Lung microvascular endothelial cell (primary cell): ENCODE measurements at places on chromosomes 5 and 9.

DNA sequence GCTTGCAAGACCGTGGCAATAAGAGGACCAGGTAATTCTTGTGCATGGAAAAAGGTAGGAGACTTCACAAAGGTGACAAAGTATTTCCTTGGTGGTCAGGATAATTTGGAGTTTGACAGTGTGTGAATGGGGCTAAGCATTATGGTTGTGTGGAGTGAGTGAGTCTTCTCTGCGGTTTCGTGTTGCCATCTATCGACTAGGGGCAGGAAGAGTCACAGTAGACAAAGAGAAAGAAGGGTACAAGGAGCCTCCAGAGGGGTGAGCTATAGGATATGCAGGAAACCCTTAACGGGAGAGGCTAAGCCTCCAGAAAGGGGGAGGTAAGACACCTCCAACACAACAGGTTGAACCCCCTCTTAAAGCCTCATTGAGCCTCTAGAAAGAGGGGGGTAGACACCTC, 64.0 kb upstream of the RANBP6 start:
- DNase-seq, result no peak

GRCh38 chr5:159420940-159421339, 90.7 kb upstream of the IL12B start:
- no peak for DNase-seq

- DNase-seq, result peak; percentile 5
Observed at GRCh38 chr5:39584927-39585326, 160.1 kb upstream of the DAB2 start.

DNA sequence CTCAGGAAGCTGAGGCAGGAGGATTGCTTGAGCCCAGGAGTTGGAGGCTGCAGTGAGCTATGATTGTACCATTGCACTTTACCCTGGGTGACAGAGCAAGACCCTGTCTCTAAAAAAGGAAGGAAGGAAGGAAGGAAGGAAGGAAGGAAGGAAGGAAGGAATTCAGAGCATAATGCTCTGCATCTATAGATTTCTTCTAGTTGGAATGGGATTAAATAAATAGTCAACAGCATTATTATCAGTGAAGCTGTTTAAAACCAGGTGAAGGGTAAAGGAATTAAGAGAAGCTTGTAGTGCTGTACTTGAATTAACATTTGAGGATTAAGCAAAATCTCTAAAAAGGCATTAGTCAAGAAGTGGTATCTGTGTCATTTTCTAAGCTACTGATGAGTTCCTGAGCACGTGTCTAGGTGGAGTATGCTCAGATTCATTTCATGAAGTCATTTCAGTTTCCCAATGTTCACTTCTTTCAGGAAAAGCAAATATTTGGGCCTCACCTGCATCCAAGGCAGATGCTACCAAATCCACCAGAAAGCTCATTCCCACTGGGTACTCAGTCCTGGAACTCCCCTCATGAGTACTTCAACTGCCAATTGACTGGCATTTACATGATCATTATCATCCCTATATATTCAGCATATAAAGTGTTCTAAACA, 8.4 kb downstream of the PDE6A start:
- no peak for DNase-seq

- no peak for DNase-seq
Observed at GRCh38 chr9:90842996-90843395, 41.4 kb downstream of the SYK start.

DNA sequence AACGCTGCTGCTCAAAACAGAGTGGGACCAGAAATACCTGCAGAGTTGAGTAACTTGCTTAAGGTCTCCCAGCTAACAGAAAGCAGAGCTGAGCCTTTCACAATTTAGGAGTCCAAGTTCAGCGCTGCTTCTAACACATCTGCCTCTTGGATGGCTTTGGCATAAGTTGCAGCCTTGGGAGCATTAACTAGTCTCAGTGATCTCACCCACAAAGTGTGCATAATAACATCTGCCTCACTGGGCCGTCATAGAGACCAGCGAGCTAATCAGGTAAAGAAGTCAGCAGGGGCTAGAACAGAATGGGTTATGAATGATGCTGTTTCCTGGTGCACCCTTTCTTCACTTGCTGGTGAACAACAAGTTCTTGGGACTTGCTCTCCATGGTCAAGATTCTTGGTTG, 36.5 kb downstream of the WWC1 start:
- no peak for DNase-seq

DNA sequence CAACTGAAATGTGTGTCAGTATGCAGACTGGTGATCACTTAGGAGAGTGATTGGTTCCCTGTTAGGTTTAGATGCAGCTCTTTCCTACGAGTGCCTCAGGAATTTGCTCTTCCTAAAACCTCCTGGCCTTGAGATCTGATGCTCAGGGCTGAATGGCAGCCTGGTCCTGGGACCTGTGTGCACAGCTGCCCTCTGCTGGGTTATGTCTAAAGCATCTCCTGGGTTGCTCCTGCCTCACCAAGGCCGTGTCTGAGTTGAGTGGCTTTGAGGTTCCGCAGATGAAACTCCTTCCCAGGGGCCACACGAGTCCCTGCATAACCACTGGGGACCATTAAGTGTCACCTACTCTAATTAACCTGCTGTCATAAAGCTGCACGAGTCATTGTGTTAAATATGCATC, 59.5 kb downstream of the MVB12B start:
- DNase-seq, result peak; percentile 70

- DNase-seq, result no peak
Observed at GRCh38 chr5:95709967-95710650, 21.0 kb upstream of the RHOBTB3 start.

GRCh38 chr9:10255758-10256157, 357.0 kb downstream of the PTPRD start:
- DNase-seq, result no peak

DNA sequence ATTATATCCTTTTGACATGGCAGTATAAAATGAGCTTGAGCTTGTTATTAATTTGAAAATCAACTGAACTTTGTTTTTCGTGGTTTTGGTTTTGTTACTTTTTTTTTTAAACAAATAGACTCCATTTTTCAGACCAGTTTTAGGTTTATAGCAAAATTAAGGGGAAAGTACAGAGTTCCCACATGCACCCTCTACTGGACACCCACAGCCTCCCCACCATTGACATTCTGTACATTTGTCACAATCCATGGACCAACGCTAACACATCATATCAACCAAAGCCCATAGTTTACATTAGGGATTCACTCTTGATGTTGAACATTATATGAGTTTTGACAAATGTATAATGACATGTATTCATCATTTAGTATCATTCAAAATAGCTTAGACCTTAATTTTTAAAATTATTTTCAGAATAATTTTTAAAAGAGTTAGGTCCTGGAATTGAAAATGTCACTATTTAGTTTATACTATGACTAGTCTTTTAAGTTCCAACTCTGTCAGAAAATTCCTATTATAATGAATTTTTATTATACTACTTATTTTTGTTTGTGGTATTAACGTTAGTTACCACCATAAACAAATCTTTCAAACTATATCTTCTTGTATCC, 35.3 kb upstream of the JMY start:
- DNase-seq, result peak; percentile 26

GRCh38 chr5:172886974-172887501, 53.0 kb downstream of the ERGIC1 start:
- DNase-seq, result peak; percentile 91

DNA sequence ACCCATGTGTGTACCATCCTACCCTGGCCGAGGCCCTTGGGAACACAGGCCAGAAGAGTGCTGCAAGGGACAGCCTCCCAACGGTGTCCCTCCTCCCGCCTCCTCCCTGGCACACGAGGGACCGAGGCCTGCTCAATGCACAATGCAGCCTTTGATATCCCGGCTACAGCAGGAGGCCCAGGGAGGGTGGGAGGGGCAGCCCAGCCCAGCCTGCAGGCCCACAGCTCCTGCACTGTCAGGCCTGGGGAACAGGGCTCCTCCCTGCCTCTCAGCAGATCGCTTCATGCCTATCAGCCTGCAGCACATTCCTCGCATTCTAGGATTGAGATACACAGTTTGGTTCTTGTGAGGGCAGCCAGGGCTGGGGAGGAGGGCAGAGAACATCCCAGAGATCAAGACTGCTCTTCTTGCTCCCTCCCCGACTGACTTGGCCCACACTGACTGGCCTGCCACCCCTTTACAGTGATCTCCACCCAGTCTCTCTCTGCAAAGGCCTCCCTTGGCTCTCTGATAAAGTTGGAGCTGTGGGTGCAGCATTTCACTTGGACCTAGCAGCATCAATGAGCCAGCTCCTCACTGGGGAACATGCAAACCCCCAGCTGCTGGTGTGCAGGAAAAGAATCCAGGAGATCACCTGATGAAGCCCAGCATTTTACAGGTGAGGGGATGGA, at the start of gene SH3TC2:
TSS of gene SH3TC2 (minus strand) at position 46 of the 671 bp plus-strand sequence. CDS start at position 6, 40 bp downstream.
- peak; percentile 85 for DNase-seq

- DNase-seq, result no peak
Observed at GRCh38 chr9:134284273-134284672, 42.0 kb upstream of the RXRA start.

GRCh38 chr5:54366707-54367106, 56.3 kb upstream of the ARL15 start:
- DNase-seq, result no peak

- DNase-seq, result no peak
Observed at GRCh38 chr5:17014686-17015085, 78.6 kb upstream of the MYO10 start.

GRCh38 chr5:76257897-76258296, 145.2 kb upstream of the IQGAP2 start:
- no peak for DNase-seq

DNA sequence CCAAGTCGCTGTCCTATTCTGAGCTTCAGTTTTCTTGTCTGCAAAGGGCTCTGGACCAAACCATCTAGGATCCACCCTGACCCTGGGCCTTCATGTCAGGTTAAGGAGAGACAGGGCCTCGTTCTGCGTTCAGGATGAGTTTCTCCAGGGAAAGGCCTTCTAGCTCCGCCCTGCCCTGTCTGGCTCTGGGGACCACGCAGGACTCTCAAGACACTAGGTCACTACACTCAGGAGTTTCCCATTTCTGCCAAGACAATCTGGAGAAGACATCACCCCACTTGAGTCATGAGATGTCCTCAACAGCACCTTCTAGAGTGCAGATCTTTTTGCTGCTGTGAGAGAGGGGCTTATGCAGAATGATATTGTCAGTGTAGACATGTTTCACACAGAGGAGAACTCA, 53.2 kb upstream of the KCNMB1 start:
- no peak for DNase-seq

GRCh38 chr5:159874263-159874662, 42.0 kb upstream of the ADRA1B start:
- DNase-seq, result peak; percentile 32

DNA sequence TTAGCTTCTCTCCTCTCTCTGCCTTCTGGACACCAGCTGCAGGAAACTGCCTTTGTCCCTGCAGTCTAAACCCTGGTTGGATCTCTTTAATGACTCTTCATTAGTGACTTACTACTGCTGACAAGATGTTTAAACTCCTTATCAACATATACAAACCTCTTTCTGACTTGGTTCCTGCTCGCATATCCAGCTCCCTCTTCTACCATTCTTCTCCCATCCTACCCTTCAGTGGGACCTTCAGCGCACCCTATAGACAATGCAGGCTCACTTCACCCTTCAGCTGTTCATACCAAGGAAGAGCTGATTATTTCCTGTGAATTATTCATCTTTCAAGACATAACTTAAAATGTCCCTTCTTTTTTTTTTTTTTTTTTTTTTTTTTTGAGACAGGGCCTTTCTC, 436.5 kb downstream of the KIAA0825 start:
- no peak for DNase-seq

GRCh38 chr9:14616188-14616982, 76.8 kb downstream of the ZDHHC21 start:
- DNase-seq, result peak; percentile 81

GRCh38 chr9:109289186-109289585, 31.7 kb downstream of the EPB41L4B start:
- DNase-seq, result no peak

DNA sequence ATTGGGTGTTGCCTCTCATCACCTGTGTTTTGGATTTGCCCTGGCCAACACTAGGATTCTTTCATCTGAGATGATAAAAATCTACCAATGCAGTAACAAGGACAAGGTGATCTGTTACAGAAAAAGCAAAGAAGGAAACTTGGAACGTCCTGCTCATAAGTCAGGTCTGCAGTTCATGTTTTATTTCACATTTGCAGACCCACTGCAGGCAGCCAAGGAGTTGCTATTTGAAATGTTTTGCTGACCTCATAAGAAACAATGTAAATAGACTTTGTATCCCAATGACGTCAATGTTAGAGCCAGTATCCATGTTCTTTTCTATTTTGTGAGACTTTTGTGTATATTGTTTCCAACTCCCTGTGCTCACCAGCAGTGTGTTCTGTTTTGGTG, 312.9 kb downstream of the DEPDC1B start:
- DNase-seq, result no peak

GRCh38 chr5:143646961-143647360, 165.0 kb upstream of the HMHB1 start:
- DNase-seq, result peak; percentile 17

DNA sequence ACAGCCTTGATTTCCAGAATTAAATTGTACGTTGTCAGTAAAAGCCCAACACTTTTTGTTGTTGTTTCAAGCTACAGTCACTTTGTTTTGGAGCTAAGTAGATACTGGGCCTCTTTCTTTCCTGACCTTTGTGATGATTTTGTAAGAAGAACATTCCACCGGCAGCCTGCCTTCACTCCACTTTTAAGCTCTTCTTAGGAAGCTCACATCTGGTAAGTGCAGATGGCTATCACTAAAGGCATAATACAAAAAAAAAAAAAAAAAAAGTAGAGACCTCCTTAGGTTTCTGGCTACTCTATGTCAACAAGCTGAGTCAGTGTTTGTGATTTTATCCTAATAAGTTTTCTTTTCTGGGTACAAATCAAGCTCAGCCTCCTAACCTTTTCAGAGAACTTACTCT, 1922.1 kb upstream of the WWC1 start:
- no peak for DNase-seq

DNA sequence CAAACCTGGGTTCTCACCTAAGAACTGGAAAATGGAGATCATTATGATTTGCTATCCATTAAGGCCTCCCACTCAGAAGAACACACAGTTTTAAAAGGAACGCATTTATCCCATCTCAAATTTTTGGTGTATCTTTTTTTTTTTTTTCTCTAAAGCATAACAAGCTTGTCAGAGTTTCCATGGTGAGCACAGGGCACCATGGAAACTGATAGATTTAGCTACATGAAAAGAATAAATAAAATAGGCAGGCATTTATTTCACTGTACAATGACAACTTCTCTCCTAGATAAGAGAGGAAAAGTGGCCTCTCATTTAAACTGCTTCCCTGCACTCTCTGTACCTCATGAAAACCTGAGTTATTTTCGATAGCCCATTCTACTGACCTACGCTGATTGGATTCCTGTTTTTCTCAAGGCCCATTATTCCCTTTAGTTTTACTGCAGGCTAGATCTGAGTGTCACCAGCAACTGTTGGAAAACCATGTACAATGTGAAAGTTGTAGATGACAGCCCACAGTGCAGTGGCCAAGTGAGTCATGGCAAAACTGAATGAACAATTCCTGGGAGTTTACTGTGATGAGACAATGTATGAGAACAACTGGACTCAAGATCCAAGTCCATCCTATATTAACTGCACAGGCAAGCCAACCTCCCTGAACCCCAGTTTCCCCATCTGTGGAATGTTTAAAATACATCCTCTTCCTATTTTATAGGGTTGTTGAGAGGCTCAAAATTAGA, 4.3 kb upstream of the GDA start:
- DNase-seq, result no peak
